HT-29 (cell line): ENCODE measurements at places on chromosomes 16 and 17.

DNA sequence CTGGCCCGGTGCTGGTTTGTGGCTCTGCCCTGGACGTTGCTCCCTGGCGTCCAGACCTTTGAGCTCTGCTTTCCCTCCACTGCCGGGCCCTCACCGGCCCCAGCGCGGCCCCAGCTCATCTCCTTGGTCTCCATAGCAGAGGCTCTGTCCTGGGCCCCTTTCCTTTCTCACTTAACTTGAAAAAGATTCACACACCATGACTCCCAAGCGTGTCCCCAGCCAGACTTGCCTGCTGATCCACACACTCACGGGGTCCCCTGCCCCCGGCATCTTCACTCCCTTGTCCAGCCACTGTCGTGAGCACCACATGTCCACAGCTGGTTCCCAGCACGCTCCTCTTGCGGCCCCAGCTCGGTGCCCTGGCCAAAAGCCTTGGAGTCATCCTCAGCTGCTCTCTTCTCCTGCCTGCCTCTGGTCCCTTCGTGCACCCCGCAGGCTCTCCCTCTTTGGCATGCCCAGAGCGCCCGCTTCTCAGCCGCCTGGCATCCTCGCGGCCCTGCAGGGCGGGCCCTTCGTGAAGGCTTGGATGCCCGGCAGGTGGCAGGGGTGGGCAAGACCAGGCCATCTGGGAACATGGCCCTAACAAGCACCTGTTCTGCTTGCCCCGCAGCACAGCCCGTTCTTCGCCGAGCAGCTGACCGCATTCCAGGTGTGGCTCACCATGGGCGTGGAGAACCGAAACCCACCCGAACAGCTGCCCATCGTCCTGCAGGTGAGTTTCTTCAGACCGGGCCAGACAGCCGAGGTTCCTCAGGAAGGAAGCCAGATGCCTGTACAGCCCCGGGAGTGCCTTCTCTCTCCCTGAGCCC lies 145.6 kb upstream of the CHMP6 start:
- DNase-seq: no peak

- DNase-seq: peak; percentile 58
Measured at GRCh38 chr16:48231727-48232492, 12.2 kb upstream of the LONP2 start.

- DNase-seq: no peak
Measured at GRCh38 chr17:35778641-35779196, 16.7 kb downstream of the MMP28 start.

DNA sequence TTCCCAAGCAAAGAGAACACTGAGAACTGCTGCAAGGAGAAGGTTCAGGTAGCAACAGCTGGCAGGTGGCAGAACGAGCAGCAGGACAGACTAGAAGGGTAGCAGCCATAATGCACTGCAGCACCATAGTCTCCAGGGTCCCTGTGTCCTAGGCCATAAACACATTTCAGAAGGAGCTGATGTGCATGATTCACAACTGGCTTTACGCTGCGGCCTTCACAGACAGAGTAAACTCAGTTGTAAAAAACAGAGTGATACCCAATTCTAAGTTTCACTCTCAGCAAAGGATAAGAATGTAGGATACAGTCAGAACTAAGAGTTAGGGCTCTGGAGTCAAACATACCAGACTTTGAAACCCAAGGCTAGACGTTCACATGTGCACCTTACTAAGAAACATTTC lies 24.4 kb downstream of the ARHGAP17 start:
- DNase-seq: no peak

DNA sequence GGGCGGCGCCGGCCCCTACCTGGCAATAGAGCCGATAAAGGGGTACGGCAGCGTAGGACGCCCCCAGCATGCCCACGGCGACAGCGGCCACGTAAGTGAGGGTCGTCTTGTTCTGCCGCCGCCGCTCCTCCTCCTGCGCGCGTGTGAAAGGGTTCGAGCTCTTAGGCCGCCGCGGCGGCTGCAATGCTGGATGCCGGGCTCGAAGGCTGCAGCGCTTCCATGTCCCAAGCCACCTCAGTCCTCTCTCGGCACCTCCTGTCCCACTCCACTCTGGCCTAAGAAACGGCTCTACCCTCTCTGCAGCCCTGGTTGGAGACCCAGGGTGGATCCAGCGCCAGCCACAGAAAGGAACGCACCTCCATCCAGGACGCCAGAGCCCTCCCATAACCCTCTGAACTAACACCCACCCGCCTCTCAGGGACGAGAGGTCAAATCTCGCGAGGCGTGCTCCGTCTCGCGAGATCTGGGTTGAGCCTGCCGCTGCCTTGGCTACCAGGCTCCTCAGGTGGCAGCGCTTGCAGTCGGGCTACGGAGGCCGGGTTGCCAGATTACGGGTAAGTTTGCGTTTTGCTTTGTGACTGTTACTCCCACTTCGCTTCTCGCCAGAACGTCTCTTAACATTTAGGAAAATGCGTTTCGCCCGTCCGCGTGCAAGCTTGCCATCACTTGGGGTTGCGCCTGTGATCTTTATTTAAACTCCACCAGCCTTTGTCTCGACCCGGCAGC lies at the start of the genes COX11 and STXBP4:
Gene COX11, minus strand, starts transcription at position 393 of the 726 bp plus-strand sequence. Its CDS starts 8 bp downstream, at position 385.
Gene STXBP4, plus strand, starts transcription at position 504 of the 726 bp plus-strand sequence. CDS start 17,455 bp downstream, outside the sequence.
- DNase-seq: peak; percentile 99

- no peak for DNase-seq
Measured at GRCh38 chr16:9763505-9763904, 418.7 kb downstream of the GRIN2A start.

- peak; percentile 46 for DNase-seq
Measured at GRCh38 chr17:50279181-50279526, 4.9 kb downstream of the TMEM92 start.

- peak; percentile 76 for DNase-seq
Measured at GRCh38 chr17:40121181-40122135, at the start of gene MSL1. MSL1 (plus strand) TSS chr17:40121971; CDS start chr17:40122613, 642 bp downstream.

GRCh38 chr17:61482467-61482866 lies 30.2 kb downstream of the TBX4 start:
- no peak for DNase-seq

DNA sequence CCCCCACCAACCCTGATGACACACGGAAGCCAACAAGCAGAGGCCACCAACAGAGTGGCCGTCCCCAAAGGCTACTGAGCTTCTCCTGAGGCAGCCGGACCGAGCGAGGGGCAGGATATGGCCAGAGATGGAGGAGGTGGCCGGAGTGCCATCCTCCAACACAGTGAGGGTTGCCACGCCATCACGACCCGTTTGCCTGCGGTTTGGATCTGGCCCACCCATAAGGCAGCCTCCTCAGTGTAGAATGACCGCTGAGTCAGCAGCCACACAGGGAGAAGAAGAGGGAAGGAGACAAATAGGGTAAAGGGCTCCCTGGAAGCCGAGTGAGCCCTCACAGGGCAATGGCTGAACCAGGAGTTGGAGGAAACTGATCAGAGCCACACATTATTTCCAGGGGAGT lies 13.8 kb downstream of the HNF1B start:
- DNase-seq: no peak

- DNase-seq: no peak
Measured at GRCh38 chr16:85243308-85243707, 131.0 kb upstream of the CIBAR2 start.

- DNase-seq: no peak
Measured at GRCh38 chr17:73022694-73023093, 69.8 kb downstream of the SLC39A11 start.

- DNase-seq: no peak
Measured at GRCh38 chr16:48441863-48442279, 56.7 kb upstream of the SIAH1 start.

DNA sequence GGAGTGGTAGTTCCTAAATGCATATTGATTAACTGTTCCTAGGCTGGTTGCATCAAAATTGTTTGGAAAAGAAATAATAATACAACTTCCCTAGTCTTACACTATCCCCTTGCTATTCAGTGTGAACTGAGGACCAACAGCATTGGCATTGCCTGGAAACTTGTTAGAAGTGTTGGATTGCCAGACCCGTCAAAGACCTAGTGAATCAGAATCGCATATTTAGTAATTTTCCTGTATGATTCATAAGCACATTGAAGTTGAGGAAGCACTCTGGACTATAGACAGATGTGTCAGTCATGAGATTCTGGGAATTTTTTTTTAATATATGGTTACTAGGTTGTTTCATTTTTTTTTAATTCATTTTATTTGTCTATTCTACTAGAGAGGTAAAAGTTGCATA lies 34.7 kb upstream of the KCNJ16 start:
- no peak for DNase-seq

GRCh38 chr16:28478506-28479180 lies 6.5 kb upstream of the NPIPB7 start:
- DNase-seq: no peak

DNA sequence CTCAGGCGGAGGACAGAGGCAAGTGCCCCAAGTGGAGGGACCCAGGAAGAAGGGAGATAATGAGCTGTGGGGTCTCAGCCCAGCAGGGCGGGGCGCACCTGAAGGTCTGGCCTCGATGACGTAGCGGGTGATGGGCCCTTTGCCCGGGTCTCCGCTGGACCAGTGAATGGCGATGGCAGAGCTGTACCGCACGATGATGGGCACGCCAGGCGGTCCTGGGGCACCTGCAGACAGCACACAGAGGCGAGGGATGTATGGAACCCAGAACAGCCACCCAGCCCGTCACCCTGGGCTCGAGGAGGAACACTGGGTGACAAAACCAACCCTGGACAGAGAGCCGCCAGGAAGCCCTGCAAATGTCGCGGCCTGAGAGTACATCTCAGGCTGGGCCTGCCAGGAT lies 46.2 kb upstream of the CDC42EP4 start:
- DNase-seq: no peak

- DNase-seq: no peak
Measured at GRCh38 chr16:51864575-51864974, 682.4 kb downstream of the TOX3 start.

GRCh38 chr16:19700319-19700781 lies 17.7 kb downstream of the KNOP1 start:
- DNase-seq: peak; percentile 57

DNA sequence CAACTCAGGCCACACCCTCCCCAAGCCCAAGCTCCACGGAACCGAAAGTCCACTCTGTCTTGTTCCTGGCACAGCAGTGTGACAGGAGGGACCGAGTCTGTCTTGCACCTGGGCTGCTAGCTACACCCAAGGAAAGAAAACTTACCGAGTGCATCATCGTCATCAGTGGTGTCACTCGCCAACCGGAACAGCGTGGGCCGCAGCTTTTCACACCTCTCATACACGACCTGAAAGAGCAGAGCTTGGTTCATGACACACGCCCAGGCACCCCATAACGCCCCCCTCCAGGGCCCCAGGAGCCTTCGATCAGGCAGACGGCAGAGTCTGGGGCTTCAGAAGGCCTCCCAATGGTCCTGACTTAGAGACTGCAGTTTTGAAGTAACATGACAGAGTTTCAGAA lies 27.5 kb downstream of the GGA2 start:
- no peak for DNase-seq

- no peak for DNase-seq
Measured at GRCh38 chr17:73262676-73263642, 1.3 kb upstream of the CPSF4L start.

- DNase-seq: no peak
Measured at GRCh38 chr17:8122422-8122923, 1.4 kb downstream of the HES7 start.

DNA sequence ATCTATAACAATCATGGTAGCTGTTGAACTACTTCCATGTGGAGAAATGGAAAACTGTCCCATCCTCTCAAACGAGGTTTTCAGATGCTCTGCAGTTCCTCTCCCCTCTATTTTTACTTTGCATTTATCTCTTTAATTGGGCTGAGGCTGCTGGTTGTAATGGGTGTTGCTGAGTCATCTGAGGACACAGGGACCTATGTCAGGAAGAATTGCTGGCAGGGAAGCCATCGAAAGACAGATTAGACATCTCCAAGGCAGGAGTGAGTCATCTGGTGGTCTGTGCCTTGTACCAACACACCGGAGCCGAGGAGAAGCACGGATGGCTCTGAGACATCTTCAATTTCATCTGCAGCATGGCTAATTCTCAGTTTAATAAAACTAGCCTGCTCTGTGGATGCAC lies 394.5 kb downstream of the GRIN2A start:
- DNase-seq: no peak

GRCh38 chr16:2859686-2860265 lies 1.8 kb upstream of the PRSS22 start:
- no peak for DNase-seq

GRCh38 chr17:51692917-51693316 lies 432.6 kb downstream of the UTP18 start:
- DNase-seq: no peak

- peak; percentile 12 for DNase-seq
Measured at GRCh38 chr16:65070831-65071432, 50.9 kb downstream of the CDH11 start.

GRCh38 chr16:58842156-58842555 lies 108.0 kb upstream of the GOT2 start:
- DNase-seq: no peak

GRCh38 chr17:8994319-8994718 lies 27.0 kb upstream of the NTN1 start:
- peak; percentile 20 for DNase-seq

DNA sequence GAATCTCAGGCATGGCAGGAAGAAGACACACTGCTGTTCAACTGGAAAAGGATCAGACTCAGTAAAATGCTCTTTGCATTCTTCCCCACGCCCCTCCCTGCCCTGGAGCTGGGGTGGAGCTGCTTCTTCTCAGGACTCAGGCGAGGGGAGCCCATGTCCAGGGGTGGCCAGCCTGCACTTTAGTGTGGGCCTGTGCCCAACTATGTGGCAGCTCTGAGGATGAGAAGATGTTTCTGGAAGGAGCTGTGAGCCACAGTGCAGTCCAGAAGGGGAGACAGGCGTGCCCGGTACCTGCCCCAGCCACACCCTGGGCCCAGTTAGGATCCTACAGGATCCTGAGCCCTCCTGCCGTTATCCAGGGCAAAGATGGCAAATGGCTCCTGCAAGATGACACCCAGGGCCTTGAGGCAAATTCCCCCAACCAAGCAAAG lies 120.3 kb downstream of the ANKRD11 start:
- no peak for DNase-seq

DNA sequence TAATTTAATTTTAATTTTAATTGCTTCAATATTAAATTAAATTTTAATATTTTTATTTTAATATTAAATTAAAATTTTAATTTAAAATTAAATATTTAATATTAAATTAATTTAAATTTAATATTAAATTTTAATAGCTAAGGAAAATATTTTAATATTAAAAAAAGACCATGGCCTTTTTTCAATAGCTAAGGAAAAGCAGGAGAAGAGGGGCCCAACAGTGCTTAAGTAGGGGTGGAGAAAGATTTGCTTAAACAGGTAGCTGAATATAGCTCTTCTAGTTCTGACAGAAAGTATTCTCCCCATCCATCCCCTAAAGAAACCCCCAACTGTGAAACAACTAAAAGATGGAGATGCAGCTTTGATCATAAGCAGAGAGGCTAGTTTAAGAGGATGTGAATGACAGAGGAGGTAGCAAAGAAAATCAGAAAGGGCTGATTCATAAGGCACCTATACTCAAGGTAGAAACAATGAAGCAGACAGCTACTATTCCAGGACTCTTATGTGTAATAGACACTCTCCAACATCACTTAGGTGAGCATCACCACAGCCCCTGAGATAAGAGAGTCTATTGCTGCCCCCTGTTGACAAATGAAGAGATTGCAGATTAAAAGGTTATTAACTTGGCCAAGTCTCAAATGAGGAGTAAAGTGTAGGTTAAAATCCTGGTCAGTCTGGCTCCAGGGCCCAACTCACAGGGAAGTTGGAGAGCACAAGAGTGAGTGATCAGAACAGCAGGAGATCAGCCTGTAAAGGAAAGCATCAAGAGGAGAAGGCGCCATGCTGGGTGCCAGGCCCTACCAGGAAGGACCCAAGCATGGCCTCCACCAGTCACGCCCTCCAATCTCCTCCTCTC lies 7.8 kb upstream of the RNASEK start:
- DNase-seq: peak; percentile 78

DNA sequence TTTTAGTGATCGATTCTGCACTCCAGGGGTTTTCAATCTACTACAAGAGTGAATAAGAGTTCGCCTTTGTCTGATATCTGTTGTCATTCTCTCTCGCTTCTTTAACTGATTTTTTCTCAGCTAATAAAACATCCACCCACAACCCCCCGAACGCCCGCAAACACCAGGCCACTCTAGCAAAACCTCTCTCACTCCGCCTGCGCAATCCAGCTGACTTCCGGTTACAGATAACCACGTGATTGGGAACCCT lies 338 bp upstream of the RPL19 start:
- DNase-seq: peak; percentile 94
